ENCODE measurements at places on chromosomes 6 and 20.

DNA sequence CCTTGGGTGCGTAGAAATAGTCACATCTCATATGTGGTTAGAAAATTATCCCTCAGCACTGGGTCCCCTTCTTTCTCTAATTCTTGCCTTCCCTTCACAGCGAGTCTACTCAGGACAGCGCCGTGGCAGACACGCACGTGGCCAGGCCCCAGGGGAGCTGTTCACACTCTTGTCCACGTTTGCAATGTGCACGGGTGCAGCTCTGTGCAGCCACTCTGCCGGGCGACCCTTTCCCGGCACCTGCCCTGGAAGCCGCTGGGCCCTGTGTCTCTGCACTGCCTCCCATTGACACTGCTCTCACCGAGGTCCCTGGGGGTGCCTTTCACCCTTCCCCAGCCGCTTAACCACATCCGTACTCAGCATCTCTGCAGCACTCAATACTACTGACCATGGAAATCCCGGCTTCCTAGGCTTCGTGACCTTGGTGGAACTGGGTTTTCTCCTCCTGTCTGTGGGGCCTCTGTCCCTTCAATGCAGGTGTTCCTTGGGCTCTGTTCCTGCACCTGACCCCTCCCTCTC, 104.9 kb downstream of the DACT2 start:
- DNase-seq = no peak

GRCh38 chr20:36285746-36286447, 20.2 kb upstream of the DLGAP4 start:
- DNase-seq = no peak

DNA sequence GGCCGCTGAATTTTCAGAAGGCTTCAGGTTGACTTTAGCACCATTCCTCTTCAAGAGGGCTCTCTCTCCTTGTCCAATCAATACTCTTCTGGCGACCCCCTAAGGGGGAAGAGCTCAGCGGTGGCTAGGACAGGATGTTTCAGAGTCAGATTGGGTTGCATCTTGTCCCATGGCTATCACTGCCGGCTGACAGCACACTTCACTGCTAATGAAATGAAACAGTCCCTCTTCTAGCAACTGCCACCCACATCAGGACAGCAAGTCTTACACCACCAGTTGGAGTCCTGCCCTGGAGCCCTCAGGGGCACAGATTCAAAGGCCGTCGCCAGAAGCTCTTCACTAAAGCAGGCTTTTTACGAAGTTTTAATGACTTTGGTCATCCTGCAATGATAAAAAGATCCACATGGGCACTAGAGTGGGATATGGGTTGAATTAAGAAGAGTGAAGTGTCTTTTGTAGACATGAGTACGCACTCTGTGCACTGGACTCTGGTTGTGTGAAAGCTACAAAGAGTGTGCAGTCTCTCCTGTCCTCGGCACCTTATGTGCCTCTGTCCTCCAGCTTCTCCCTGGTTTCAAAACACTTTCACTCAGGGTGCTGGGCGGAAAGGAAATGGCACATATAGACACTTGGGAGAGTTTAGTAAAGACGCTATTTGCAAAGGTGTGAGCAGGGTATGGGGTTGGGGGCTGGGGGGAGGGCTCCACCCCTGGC, 66.1 kb upstream of the SLC22A16 start:
- no peak for DNase-seq

DNA sequence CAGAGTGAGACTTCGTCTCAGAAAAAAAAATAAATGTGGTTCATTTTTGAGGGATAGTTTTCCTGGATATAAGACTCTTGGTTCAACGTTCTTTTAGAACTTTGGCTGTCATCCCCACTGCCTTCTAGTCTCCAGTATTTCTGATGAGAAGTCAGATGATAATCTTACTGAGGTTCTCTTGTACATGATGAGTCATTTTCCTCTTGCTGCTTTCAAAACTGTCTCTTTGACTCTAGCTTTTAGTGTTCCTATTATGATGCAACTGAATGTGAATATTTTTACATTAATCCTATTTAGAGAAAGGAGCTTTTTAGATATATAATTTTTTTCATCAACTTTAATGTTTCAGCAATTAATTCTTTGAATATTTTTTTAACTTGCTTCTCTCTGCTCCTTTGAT, 46.0 kb upstream of the OR14J1 start:
- no peak for DNase-seq

- DNase-seq = no peak
Measured at GRCh38 chr6:156617376-156617775, 159.8 kb upstream of the ARID1B start.

- no peak for DNase-seq
Measured at GRCh38 chr20:14375416-14375985, 38.1 kb upstream of the FLRT3 start.

DNA sequence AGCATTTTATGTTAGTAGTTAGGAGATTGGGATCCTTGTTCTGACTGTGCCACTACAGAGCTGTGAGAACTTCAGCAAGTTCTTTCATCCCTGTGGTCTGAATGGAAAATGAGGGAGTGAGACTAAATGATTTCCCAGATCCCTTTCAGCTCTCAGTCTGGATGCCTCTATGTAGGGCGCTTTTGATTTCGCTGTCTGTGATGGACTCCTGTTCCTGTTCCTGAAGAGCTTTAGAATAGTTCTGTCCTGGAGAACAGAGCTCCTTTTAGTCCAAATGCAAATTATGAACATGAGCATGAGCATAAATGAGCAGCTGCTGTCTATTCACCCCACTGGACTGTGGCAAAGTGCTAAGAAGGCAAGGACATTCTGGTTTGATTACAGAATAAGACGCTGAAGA, 61.4 kb upstream of the NT5E start:
- no peak for DNase-seq

- DNase-seq = no peak
Measured at GRCh38 chr6:15796844-15797243, 134.0 kb upstream of the DTNBP1 start.
